ENCODE measurements at places on chromosomes 16 and 17.

GRCh38 chr17:75352079-75352569, 53.4 kb downstream of the GRB2 start:
- DNase-seq = no peak

- no peak for DNase-seq
These were observed 124.5 kb downstream of the PRKCB start for GRCh38 chr16:23960081-23960885.

GRCh38 chr16:52680993-52681392, 134.1 kb upstream of the TOX3 start:
- no peak for DNase-seq

DNA sequence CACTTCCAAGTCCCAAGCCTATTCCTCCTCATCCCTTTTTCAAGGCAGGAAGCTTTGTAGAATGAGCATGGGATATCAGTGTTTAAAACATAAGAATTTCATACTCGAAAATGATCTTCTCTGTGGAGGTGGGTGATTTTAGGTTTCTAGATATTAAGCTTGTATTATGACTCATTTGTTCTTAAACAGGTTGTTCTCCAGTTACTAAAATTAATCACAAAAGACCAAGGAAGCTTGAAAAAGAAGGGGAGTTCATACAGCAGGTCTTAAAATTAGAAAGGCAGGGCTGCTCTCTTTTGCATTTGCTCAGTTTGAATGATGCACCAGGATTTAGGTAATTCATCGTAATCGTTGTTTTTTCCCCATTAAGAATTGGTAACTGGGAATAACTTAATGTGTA, 208.7 kb downstream of the PRKCA start:
- no peak for DNase-seq

GRCh38 chr17:71461498-71462169, 659.2 kb upstream of the SOX9 start:
- DNase-seq = no peak

GRCh38 chr17:78535273-78536197, 41.7 kb downstream of the DNAH17 start:
- no peak for DNase-seq

- DNase-seq = peak; percentile 73
These were observed 4.3 kb downstream of the KAT2A start for GRCh38 chr17:42116705-42117396.

DNA sequence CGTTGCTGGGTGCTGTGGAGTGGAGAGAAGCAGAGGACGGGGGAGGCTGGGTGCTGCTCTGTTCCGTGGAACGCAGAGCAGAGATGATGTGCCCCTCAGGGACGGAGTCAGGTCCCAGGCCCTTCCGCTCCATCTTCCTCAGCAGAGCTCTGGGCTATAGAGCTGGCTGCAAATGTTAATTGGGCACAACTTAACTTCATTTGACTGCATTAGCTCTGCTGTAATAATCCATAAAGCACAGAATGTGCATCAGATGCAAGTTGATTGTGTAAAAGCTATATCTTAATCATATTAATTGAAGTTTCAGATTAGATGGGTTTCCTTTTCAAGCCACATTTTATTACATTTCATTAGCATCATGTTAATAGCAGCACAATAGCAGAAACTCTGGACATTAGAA, 212.6 kb downstream of the ABCC12 start:
- DNase-seq = no peak

GRCh38 chr17:50778988-50779387, 11.7 kb upstream of the ANKRD40CL start:
- DNase-seq = no peak

DNA sequence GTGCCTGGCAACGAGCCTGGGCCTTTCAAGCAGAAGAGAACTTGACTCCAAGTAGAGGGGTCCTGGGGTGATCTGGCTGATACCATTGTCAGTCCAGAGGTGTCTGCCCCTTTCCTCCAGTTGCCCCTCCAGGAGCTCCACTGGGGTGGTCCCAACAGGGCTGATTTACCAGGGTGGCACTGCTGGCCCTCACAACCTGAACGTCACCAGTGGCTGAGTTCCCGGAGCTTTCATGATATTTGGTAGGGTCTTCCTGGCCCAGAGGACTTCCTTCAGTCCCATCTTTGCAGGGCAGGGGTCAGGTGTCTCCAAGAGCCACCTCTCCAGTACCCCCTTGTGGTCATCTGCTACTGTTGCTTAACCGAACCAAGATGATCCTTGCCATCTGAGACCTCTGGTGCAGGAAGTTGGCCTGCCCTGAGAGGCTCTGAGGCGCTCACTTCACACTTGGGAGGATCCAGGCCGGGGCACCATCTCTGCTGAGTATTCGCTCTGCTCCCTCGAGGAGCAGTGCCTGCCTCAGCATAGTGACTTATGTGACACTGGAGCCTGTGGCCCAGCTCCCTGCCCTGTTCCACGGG, 3.5 kb downstream of the LIMD2 start:
- no peak for DNase-seq

DNA sequence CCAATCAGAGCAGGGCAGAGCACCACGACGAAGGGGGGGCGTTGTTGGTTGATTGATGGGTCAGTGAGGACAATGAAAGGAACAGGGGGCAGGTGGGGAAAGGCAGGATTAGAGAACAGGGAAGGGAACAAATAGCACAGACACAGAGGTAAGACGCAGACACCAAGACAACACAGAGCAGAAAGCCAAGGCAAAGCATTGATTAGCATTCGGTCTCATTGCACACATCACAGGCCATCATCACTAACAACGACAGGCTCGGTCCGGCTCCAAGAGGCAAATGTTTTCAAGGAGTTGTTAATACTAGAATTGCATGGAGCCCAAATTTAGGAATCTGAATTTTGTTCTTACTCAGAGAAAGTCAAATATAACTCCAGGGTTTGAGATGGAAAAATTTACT, 34.6 kb upstream of the TRAP1 start:
- no peak for DNase-seq

- no peak for DNase-seq
These were observed 591.7 kb downstream of the MAF start for GRCh38 chr16:79008869-79009179.

DNA sequence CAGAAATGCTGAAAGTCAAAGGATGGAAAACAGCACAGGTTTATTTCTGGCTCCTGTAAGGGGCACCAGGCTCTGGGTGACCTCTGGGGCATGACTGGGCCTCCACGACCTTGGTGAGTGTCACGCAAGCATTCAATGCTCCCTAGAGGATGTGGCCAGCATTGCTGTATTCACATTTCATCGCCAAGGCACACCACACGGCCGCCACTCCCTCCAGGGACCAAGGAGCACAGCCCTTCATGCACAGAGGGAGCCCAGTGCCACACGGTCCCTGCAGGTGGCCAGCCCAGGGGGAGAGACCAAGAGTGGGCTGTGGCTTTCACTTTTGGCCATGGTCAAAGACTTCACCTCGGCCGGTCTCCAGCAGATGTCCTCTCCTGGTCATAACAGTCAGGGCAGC, 137.4 kb upstream of the TNRC6C start:
- no peak for DNase-seq

GRCh38 chr16:5516115-5516514, 418.5 kb upstream of the EEF2KMT start:
- DNase-seq = no peak

DNA sequence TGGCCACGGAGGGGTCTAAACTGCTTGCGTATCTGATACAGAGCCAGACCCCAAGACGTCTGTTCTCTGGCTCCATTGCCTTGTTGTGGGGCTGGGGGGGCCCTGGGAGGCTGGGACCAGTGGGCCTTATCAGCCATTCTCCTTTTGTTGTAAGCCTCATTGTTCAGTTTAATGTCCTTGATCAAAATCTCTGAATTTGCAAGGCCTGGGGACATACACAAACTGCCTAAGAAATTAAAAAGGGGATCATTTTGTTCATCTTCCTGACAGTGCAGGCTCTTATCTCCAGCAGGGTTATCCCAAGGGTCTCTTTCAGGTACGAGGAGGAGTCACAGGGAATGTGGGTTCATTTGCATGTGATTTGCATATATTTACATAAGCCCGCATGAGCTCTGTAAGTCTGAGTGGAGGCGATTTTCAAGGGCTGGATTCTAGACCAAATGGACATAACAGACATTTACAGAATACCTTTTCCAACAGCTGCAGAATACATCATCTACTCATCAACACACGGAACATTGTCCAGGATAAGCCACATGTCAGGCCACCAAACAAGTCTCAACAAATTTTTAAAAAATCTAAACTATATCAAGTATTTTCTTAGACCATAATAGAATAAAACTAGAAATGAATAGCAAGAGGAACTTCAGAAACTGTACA, 269.8 kb downstream of the RBFOX1 start:
- DNase-seq = no peak

- DNase-seq = no peak
These were observed 733 bp downstream of the CHRNB1 start for GRCh38 chr17:7445619-7445968.

DNA sequence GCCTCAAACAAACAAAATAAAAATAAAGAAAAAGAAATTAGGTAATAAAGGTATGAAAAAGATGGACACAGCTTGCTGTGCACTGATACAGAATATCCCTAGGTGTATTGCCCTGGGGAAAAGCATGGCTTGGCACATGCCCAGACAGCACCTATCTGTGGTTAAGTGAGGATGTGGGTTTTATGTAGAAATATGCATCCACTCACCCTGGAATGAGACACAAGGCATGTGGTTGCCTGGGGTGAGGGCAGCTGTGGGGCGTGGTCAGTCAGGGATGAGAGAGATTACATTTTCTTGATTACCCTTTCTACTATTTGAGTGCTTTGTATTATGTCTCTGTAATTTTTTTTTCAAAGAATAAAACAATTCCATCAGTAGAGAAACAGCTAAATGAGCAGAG, 6.9 kb downstream of the PLLP start:
- no peak for DNase-seq

- no peak for DNase-seq
These were observed 14.9 kb downstream of the CEP131 start for GRCh38 chr17:81207610-81208581.

DNA sequence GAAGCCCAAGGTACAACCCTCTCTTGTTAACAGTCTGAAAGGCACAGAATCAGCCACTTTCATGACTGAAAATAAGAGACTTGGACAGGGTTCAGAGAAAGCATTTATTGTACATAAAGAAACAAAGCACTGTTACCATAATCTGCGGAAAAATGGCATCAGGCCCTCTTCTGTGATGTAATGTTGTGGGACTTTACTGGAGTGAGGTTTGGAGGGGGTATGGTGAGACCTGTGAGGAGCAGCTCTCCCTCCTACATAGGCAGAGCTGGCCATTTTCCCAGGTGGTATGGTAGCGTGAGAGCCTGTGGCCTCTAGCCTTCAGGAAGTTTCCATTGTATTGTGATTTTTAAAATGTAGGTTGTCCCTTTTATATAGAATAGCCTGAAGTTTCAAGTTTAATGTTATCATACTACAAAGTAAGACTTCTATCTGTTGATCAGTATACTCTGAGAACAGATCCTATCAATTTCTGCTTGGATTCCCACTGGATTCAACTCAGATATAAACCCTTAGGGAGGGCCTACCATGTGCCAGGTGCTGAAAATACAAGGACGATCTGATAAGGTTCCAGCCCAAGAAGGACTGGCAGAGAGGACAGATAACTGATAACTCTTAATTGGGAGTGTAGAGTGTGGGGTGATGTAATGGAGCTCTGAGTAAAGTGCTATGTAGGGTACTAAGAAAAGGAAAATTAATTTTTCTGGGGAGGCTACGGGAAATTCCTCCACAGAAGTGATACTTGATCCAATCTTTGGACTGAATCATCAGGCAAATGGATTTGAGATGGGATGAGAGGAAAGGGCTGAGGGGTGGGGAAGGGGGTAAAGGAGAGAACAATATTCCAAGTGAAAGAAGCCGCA, 4.1 kb upstream of the YPEL2 start:
- no peak for DNase-seq

DNA sequence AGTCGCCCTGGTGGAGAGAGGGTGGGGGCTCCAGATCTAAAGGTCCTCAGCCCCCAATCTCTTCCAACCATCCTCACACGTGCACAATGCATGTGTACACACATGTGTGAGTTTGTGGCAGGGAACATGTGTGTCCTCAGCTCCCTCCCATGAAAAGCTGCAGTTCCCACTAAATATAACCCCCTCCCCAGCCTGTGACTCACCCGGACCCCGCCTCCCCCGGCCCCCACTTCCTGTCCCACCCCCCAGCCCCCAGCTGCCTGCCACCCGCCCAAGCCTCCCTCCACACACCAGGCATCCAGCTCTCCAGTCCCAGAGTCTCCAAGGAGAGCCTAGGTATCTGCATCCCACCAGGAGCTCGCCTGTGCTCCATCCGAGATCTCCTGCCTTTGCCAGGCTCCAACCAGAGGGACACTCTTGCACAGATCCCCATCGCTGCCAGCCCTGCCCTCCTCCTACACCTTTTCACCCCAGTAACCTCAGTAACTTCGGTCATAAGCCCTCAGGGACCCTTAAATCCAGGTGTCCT, 3.9 kb downstream of the DLG4 start:
- DNase-seq = no peak

- no peak for DNase-seq
These were observed 119.1 kb upstream of the SMURF2 start for GRCh38 chr17:64781014-64781756.

DNA sequence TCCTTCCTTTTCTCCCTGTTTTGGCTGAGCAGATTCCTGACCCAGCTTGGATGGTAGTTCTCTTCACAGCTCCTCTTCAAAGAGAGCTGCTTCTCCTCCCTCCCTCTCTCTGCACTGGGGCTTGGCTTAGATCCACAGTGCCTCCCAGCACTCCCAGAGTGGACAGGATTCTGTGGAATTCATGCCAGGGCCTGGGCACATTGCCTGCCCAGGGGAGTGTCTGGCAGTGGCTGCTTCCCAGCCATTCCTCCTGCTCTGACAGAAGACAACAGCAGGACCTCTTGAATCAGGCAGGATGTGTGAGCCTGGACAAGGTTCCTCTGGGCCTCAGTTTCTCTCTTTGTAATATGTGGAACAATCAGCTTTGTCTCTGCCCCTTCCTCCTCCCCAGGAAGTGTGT, 4.5 kb upstream of the MMP28 start:
- DNase-seq = no peak

- no peak for DNase-seq
These were observed 593 bp downstream of the GFER start for GRCh38 chr16:1984347-1985225.

DNA sequence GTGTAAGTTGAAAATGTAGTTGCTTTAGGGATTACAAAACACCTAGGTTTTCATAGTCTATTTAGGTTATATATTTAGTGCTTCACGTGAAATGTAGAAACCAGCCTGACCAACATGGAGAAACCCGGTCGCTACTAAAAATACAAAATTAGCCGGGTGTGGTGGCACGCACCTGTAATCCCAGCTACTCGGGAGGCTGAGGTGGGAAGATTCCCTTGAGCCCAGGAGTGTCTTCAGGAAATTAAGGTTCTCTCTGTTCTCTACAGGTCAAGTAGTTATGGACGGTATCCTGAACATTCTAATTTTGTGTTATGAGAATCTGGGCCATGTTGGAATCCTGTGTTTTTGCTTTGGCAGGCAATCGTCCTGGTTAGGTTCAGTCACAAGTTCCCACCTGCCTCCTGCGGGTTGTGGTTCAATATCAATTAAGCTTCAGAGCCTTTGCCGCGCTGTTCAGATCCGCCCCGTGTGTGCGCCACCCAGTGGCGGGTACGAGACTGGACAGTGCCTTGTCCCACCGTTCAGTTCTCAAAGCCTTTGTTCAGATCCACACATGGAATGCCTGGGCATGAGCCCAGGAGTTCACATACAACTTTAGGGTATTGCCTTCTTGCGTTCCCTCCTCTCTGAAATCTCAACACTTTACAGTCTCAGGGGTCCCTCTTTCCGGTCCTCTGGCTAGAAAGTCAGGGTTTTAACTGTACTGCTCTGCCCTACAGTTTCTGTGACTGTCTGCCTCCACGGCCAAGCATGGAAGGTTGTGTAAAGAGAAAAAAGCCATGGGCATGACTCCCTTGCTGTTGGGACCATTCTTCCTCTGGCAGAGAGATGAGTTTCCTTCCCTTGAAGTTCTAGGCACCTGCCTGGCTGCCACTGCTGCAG, 41.7 kb downstream of the HEATR6 start:
- DNase-seq = peak; percentile 42

GRCh38 chr16:85718682-85719081, 29.9 kb upstream of the GINS2 start:
- DNase-seq = no peak
